ENCODE measurements at places on chromosomes 1 and 21. TPM values are rescaled to one million over a fixed set of nuclear protein-coding genes. Genes with fewer than 3 reads are reported as not detected.
A peak's percentile ranks its signal among the peaks of the same experiment; 100 is the strongest.

The GGPS1 gene
- total RNA-seq = 28.0 TPM

GRCh38 chr1:27868932-27869718 lies 3.2 kb upstream of the THEMIS2 start:
- DNase-seq = no peak

The TFF3 gene
- total RNA-seq = 6.1 TPM

The TAF13 gene
- 39.9 TPM for total RNA-seq

The AGT gene
- total RNA-seq = 13.0 TPM

The DNAJC28 gene
- 2.2 TPM for total RNA-seq

DNA sequence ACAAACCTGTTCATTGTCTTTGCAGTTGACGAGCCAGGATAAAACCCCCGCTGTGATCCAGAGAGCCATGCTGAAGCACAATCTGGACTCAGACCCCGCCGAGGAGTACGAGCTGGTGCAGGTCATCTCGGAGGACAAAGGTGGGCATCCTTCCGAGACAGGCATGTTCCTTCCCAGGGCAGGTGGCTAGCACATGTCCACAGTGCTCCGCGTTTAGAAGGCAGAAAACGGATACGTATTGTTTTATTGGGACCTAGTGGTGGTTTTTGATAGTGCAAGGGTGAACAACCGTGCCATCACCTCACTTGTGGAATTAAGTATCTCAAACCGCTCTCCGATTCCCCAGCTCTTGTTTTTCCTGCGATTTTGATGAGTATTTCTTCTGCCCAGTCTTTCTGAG lies 115.3 kb downstream of the COLGALT2 start:
- no peak for DNase-seq

DNA sequence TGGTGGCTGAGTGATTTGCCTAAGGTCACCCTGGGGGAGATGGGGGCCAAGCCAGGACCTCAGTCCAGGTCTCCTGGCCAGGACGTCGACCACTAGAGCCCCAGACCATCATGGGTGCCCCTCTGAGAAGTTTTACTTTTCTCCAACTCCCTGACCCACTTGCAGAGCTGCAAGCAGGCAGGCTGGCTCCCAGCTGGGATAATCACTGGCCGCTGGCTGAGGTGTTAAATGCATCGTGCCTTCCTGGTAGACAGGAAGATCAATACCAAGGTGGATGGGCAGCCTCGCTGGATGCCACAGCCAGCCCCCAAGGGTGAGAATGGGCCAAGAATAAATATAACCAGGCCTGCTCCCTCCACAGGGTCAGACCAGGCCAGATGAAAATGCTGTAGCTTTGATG lies 106.2 kb downstream of the EPHB2 start:
- no peak for DNase-seq

GRCh38 chr1:218565377-218565776 lies 220.2 kb downstream of the TGFB2 start:
- no peak for DNase-seq

DNA sequence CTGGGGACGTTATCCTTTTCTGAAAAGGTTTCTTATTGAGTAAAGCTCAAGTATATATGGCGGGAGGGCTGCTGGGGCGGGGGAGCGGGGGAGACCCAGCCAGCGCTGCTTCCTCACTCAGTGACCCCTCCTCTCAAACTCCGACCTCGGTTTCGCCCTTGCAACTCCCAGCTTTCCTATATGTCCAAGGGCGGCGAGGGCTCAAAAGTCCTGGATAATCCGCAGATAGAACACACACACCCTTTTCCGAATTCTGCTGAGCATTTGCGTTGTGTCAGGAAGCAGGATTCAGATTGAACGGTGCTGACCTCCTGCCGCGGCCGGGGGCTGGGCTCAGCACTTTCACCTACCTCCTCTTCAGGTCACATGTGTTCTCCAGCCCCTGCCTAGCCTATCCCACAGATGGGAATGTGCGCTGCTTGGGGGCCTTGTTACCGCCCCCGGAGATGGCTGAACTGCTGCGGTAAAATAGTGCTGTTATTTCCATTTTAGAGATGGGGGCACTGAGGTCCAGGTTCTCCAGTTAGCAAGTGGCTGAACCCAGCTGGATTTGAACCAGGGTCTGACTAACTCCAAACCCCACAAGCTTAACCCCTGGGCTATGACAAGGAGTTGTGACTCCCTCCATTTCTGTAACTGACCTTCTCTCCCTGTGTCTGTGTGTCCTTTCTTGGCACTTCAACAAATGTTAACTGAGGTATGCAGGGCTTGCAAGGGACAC lies 795 bp upstream of the AHDC1 start:
- no peak for DNase-seq

DNA sequence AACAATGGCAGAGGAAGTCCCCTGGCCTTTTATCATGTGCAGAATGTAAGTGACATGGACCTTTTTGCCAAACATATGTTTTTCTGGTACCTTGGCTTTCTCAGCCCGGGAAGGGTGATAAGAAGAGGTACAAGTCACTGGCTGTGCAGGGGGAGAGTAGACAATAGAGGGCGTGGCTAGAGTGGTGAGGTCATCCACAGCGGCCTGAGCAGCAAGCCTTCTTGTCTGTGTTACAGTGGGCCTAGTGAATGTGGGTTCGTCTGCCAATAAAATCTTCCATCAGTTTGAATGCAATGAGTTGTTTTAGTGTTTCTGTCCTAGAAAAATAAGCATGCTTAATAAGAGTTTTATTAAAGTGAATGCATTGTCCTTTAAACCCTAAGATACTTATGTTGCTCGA lies 59.0 kb upstream of the PGD start:
- no peak for DNase-seq

DNA sequence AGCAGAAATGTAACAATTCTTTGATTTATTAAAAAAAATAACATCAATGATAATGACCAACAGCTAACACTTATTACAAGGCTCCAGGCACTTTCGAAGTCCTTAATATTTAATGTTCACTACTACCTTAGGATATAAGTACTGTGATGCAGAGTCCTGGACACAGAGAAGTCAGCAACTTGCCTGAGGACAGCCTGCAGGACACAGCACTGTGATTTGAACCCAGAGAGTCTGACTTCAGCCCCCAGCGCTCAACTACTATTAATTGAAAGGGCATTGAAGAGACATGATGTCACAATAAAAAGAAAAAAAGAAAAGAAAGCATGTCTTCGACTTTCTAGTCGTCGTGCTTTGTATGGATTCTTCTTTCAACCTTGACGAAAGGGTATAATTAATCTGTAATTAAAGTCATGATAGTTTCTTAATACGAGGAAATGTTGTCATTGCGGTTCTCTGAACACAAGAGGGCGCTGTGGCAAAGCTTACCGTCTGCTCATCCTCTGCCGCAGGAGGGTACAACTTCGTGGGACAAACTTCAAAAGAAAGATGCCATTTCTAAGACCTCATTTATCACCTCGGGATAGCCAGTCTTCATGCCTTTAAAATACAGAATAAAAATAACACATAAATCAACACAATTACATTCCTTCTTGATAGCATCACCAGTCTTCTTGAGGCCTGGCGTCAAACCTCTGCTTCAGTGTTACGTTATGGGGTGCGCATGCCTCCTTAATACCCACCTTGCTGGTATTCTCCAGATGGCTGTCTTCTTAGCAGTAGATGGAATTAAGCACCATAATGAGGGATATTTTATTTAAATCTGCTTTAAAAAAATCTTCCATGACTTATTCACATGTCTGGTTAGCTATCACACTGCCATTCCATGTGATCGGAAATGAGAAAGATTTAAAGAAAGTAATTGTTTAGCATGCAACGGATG lies 240.1 kb downstream of the DISC1 start:
- peak; percentile 83 for DNase-seq

DNA sequence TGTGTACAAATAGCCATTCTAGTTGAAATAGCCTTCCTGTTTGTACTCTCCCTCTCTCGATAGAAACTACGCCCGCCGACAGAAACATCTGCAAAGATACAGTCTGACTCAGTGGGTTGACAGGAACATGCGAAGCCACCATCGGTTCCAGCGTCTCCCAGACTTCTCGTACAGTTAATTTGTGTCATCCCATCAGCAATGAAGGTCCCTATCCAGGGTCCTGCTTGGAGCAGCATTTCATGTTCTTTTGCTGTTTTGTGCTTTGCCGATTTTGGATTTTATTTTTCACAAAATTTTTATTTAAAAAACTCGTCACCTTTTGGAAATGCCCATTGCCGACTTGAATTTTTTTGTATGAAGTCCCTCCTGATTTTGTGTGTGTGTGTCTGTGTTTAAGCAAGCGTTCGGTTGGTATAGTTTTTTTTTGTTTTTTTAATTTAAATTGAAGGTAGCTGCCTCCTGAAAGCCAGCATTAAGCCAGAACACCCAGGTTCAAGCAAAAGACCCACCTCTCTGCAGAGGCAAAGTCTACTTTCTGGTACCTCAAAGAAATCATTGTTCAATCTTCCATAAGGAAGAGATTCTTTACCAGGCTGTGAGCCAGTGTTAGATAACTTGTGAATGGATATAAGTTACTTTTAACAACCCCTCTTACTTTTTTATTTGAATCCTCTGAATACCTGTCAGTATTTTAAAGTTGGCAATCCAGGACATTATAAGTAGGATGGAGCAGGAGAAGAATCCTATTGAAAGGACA lies 14.7 kb downstream of the FNDC5 start:
- DNase-seq = no peak

DNA sequence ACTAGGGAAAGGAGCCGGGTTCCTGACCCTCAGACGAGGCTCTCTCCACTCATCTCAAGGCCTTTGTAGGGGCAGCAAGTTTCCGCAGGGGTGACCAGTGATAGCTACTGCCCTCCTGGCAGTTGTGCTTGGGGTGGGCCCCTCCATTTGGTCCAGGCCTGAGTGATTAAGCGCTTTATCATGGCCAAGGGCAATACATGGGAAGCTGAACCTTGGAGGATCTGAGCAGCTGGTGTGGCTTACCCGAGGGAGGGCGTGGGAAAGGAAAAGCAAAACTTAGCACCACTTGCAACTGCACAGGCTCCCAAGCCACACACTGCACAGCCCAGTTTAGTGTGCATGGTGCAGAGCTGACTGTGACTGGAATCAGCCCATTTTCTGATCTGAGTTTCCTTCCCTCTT lies 47.8 kb downstream of the GADD45A start:
- no peak for DNase-seq

Data from sciatic nerve (tissue), 2 donors.